T-helper 1 cell treated with Interleukin-12 subunit alpha and Interleukin-12 subunit beta and Interleukin-4 antibody, amounts not matched to agents 30 ng/mL and 1 ng/mL, for 36 hours (primary cell): ENCODE measurements at places on chromosomes 7 and 10. TPM values are rescaled to one million over a fixed set of nuclear protein-coding genes. Genes with fewer than 3 reads are reported as not detected.

STEAP1 gene
- 1.9 and 2.4 TPM in 2 replicates for total RNA-seq

ZFAND2A gene
- 21.8 and 25.1 TPM in 2 replicates for total RNA-seq

SLC39A12 gene
- total RNA-seq: not detected in 2 replicates

EZH2 gene
- 69.1 and 73.6 TPM in 2 replicates for total RNA-seq

TEX36 gene
- total RNA-seq: not detected in 2 replicates
